ENCODE measurements at places on chromosomes 3 and 15. TPM values are rescaled to one million over a fixed set of nuclear protein-coding genes. Genes with fewer than 3 reads are reported as not detected.

The TF gene
- 11.2 TPM for polyA plus RNA-seq

The DOCK3 gene
- polyA plus RNA-seq: 1.8 TPM

GRCh38 chr3:128554100-128554464 lies 61.1 kb upstream of the GATA2 start:
- H3K4me1 ChIP-seq: peaks cover 3% of the 10 kb centered on the region
- H3K36me3 ChIP-seq: no peaks in the 10 kb centered on the region
- H3K27ac ChIP-seq: peak overlapping the region; percentile 1
- DNase-seq: no peak
- H3K4me3 ChIP-seq: no peak overlapping the region

DNA sequence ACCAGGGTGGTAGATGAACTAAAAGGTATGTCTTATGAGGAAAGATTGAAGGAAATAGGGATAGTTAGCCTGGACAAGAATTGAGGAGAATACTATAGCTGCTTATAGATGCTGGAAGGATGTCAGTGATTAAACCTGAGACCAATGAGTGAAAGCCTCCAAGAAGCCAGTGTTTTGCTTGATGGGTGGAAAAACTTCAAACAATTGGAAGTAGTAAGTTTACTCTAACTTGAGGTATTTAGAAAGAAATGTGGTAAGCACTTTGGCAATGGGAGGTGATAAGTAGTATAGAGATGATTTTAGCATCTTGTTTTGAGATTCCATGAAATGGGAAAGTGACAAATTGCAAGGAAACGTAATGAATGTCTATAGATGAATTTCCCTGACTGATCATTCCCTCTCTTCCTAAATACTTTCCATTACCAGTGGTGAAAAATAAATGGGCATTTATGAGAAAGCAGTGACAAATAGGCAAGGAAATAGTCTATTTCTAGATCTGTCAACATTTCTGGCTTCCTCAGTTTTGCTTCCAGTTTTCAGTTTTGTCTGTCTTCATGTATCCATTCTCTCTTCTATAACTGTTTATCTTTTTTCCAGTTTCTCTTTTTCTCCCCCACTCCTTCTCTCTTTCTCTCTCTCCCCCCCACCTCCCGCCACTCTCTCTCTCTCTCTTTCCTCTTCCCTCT lies 19.2 kb downstream of the SLC15A2 start:
- peaks cover 40% of the 10 kb centered on the region for H3K36me3 ChIP-seq
- H3K27ac ChIP-seq: peak overlapping the region; percentile 25
- no peak overlapping the region for H3K4me3 ChIP-seq
- H3K27me3 ChIP-seq: no peaks in the 10 kb centered on the region

DNA sequence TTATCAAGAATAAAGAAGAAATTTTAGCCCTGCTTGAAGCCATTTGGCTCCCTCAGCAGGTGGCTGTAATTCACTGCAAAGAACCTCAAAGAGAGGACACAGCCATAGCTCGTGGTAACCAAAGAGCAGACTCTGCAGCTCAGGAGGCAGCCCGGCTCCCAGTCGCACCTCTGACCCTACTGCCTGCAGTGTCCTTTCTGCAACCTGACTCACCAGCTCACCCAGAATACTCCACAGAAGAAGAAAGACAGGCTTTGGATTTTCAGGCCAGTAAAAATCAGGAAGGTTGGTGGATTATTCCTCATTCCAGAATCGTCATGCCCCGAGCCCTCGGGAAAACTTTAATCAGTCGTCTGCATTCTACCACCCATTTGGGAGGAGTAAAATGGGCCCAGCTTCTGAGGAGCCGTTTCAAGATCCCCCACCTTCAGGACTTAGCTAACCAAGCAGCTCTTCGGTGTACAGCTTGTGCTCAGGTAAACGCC lies 38.6 kb downstream of the ZBTB11 start:
- no peaks in the 10 kb centered on the region for H3K27me3 ChIP-seq
- no peak overlapping the region for H3K4me3 ChIP-seq
- no peaks in the 10 kb centered on the region for H3K36me3 ChIP-seq

Measured in left lung (tissue), 14 donors.